Cerebellar cortex (tissue), 1 donor: ENCODE measurements at places on chromosomes 12 and 14.

DNA sequence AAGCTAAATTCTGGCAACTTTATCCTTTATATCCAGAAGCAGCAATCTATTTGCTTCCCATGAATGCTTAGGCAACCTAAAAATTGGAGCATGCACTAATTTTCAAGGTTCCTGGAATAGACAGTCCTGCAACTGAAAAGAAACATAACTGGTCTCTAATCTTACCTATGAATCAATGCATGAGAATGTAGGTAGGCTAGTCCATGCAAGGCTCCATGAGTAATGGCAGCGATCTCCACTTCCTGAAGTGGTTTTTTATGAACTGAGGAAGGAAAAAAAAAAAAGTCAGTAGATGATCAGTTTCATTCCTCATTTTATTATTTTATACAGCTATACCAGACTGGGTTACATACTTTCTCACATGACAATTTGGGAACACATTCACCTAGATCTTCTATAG is 102.0 kb downstream of the PEBP1 start:
- no peak for DNase-seq

GRCh38 chr14:88364710-88365413 is 20.6 kb upstream of the SPATA7 start:
- DNase-seq = no peak

DNA sequence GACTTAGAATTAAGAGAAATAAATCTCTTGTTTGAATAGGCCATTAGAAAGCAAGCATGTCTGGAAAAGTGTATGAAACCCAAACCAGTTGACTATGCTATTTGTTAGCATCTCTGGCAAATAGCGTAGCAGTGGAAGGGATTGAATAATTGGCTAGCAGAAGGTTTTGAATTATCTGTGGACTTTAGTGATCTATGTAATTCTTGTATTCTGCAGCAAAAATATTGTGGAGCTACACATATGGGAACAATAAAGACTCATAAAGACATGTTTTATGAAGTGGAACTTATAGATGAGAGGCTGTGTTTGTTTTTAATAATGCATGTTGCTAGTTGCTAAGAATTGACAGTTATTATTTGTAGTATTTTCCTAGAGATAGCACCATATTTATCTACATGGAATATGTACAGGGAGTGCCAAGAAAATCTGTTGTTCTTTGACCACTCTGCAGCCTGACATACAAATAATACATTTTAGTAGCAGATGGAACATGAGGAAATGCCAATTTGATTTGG is 4.7 kb downstream of the SRGAP1 start:
- DNase-seq = no peak

DNA sequence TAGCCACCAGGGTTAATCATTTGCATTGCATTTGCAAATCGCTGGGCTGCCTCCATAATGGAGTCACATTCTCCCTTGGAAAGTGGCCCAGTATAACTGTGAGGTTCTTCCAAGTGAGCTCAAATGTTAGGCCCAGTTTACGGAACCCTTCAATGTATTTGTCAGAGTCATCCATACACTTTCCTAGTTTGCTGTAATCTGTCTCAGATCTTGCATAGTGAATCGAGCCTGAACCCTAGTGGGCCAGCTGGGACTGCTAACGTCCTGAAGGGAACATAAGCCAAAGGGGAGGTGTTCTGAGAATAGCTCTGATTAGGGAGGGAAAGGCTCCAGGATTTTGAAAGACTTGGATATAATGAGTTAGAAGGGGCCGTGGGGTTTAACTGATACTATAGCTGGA is 406.3 kb downstream of the SLC6A15 start:
- no peak for DNase-seq

- no peak for DNase-seq
Observed at GRCh38 chr14:71726580-71727021, 205.6 kb upstream of the RGS6 start.

- DNase-seq = no peak
Observed at GRCh38 chr12:85836197-85837090, at the start of gene RASSF9. Gene RASSF9, minus strand, starts transcription at chr12:85836409. Its CDS starts 208 bp downstream, at chr12:85836201.

DNA sequence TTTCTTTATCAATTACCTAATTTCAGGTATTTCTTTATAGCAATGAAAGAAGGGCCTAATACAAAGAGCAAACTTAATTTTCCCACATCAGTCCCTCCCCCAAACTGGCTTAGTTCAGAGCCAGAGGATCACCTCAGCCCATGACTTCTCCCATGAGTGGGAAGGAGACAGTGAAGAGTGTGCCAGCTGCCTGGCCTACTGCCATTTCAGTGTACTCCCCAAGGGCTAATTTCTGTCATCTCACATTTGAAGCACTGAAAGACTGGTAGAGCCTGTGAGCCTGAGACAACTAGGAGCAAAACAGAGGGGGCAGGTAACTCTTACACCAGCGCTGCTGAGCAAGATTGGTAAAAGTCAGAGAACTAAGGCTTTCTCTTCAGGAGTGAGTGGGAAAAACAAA is 29.1 kb upstream of the ADAM20 start:
- no peak for DNase-seq

DNA sequence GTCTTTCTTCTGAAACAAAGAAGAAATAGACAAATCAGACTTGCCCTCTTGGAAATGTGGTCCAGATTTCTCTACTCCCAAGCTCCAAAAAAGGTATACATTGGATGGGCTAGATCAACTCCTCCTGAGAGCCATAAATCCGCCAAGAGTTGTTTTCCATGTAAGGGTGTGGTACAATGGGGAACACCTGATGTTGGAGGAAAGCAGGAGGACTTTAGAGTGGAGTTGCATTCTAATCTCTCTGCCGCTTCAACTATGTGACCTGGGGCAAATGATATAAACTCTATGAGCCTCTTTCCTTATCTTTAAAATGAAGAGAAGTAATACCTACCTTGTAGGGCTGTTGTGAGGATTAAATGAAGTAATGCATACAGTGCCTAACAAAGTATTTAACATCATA is 101.6 kb downstream of the RMST start:
- DNase-seq = no peak

DNA sequence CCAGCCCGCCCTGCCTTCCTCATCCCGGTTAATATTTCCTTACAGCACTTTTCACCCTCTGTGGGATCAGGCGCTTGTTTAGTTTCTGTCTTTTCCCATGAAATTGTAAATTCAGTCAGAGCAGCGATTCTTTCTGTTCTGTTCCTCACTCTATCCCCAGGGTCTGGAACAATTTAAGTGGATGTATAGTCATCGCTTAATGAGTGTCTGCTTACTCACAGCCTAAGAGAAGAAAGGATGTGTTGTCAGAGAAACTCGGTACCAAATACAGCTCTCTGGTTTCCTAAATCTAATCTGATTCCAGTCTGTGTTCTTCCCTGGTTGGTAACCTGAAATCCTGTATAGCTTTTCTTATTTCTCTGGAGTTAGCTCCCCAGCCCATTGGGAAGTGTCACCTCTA is 44.9 kb downstream of the FOS start:
- DNase-seq = no peak

DNA sequence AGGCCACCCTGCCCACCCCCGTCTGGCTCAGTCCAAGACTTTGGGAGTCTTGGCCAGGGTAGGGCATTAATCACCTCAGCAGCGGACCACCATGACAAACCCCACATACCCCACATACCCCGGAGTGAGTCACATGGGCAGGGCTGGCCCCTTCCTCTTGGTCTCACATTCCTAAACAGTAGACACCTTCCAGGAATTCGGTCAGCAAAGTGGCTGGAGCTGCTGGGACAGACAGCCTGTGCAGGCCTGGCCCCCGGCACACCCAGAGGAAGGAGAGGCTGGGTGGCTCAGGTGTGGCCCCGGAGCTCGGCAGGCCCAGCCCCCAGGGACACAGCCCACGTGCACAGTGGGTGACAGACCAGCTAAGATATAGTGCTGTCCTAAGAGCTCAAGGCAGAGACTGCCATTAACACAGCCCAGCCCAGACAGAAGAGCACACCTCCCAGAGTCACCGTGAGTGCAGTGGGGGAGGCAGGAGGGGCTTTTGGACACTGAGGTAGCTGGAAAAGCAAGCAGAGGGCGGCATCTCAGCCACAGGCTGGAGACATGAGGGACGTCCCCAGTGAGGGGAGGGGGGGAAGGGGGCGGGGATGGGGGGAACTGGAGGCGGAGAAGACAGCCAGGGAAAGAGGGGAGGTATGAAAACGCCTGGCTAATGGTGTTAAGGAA is 24.0 kb downstream of the CCDC85C start:
- DNase-seq = no peak
